ENCODE measurements at places on chromosomes 2 and 18.

DNA sequence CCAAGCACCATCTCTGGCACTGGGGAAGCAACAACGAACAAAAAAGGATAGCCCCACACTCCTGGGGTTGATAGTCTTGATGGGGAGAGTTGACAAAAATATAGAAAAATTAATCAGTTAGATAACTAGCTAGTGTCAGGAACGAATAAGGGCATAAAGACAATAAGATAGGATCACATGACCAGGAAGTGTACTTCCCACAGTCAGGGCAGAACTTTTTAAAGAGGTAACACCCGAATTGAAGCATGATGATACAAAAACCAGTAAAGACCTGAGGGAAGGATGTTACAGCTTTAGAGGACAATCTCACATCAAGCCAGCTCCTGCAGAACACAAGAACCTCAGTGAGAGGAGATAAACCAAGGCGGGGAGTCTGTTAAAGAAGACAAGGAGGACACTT is 295.4 kb upstream of the CRIM1 start:
- DNase-seq: no peak

- no peak for DNase-seq
These were observed 113.1 kb downstream of the GATA6 start for GRCh38 chr18:22282311-22283115.

- no peak for DNase-seq
These were observed 80.2 kb downstream of the EFEMP1 start for GRCh38 chr2:55843096-55843993.

GRCh38 chr18:61502472-61502871 is 169.2 kb downstream of the CDH20 start:
- peak; percentile 81 for DNase-seq

DNA sequence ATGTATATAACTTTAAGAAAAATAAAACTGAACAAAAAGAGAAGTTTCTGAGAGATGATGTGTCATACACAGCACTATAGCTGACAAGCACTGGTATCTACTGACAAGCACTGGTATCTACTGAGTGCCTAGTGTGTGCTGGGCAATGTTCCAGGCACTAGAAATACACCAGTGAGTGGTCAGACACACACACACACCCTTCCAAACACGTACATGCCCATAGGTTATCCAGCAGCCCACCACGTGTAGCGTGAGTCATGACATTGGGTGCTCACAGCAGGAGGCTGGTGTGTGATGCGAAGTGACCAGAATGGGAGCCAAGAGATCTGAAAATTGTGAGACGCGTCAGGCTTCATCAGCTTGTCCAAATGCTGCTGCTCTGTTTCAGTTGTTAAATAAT is 12.2 kb upstream of the GNAL start:
- no peak for DNase-seq

GRCh38 chr2:126253669-126254068 is 402.3 kb upstream of the GYPC start:
- peak; percentile 28 for DNase-seq

GRCh38 chr18:36680042-36680441 is 148.8 kb downstream of the TPGS2 start:
- DNase-seq: no peak

- DNase-seq: no peak
These were observed 150.5 kb upstream of the SMAD7 start for GRCh38 chr18:49101236-49101635.

- peak; percentile 86 for DNase-seq
These were observed 84.3 kb downstream of the PPP1R1C start for GRCh38 chr2:182069908-182070307.

DNA sequence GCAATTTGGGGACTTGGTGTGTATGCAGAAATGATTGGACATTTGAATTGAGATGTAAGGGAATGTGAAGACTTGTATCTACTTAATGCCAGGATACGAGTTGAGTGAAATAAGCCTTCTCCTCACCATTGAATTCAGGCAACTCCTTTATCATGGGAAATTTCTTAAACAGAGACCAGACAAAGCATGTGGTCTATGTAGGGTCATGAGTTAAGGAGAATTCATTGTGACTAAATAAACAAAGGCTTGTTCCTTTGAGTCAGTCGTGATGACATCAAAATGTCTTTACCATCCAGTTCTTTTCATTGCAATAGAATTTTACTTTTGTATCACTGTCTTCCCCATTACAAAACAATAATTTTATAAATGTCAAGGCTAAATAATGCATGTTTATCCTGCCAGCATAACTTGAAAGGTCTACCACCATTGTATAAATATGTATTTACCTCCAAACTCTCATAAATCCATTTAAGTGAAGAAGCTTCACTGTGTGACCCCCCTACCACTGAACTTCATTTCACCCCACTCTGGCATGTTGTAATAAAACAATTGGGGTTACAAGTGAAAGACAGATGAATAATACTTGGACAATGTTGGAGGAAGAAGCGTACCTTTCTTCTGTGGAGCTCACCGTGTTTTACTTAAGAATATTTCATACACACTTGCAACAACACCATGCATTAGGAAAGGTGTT is 149.4 kb downstream of the EPHA4 start:
- DNase-seq: no peak

DNA sequence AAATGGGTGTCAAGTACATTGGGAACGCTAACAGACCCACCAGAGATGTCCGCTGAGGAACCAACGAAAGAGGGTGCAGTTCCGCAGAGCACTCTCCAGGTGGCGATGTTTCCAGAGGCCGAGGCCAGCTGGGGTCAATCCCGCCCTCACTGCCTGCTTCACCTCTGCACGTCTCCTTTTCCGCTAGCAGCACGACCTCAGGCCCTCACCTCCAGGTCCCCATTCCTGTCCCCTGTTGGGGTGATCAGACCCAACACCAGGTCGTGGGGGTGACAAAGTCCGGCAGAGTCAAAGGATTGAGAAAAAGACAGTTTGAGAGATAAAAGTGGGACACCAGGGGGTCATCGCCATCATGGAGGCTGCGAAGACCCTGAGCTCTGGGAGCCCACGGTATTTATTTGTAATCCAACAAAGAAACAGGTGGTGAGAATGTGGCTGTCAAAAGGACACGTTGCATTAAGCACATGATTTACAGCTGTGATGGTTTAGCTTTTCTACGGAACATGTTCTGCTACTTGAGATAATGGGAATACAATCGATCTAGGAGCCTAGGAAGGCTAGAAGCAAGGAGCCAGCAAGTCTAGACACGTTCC is 27.3 kb downstream of the ZAP70 start:
- peak; percentile 61 for DNase-seq

GRCh38 chr2:27959496-27959895 is 69.0 kb downstream of the BABAM2 start:
- no peak for DNase-seq

DNA sequence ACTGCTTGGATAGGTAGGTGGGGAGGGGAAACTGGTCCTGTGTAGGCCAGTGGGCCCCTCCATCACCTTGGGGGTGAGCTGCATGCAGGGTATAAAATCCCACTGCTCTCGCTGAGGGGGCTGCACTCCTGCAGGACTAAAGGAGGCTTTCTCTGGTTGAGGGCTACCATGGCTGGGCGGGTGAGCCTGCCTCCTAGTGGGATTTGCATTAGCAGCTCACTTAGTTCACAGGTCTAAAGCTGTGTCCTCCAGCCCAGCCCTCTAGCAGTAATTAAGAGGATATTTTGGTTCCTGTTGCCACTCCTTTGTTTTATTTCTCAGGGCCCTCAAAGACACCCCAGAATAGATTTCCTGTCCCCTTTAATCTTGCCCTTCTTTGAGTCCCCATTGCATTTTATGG is 24.6 kb downstream of the TMEM127 start:
- DNase-seq: peak; percentile 22

DNA sequence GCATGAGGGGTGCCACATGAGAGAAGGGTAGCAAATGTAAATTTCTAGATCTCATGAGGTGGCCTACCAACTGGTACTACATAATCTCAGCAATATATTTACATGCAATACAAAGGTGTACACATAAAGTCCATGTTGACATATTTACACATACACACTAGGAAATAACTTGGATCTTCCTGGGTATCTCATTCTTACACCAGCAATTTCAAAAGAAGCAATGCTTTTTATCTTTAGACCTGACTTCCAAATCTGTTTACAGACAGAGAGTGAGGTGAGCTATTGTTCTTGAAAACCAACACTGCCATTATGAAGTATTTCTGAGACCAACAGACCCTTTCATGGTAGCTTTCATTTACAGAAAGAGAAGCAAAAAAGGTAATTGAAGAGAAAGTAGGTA is 184.2 kb downstream of the ERBB4 start:
- no peak for DNase-seq

DNA sequence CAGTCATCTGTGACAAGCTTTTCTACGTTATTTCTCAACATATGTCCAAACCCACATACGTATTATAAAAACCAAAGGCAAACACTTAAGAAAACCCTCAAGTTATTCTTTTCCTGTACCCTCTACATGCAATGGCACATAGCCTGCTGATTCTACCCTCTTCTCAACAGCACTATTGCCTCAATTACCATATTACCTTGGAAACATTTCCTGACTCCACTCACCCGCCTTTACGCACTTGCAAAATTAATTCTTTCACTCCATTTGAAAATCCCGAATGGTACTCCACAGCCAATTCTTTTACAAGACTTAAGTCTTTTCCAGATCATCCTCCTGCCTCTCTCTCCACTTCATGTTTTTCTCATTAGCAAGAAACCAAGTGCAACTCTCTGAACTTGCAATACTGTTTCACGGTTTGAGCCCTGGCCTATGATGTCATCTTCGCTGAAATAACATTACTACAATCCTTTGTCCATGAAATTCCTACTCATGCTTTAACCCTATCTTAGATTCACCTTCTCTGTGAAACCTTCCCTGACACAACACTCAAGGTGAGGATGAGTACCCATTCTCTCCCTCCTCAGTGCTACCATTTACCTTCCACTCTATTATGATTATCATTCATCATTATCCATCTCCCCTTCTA is 29.0 kb downstream of the SESTD1 start:
- DNase-seq: no peak

- DNase-seq: peak; percentile 34
These were observed 171.8 kb upstream of the KLF7 start for GRCh38 chr2:207337234-207338219.

DNA sequence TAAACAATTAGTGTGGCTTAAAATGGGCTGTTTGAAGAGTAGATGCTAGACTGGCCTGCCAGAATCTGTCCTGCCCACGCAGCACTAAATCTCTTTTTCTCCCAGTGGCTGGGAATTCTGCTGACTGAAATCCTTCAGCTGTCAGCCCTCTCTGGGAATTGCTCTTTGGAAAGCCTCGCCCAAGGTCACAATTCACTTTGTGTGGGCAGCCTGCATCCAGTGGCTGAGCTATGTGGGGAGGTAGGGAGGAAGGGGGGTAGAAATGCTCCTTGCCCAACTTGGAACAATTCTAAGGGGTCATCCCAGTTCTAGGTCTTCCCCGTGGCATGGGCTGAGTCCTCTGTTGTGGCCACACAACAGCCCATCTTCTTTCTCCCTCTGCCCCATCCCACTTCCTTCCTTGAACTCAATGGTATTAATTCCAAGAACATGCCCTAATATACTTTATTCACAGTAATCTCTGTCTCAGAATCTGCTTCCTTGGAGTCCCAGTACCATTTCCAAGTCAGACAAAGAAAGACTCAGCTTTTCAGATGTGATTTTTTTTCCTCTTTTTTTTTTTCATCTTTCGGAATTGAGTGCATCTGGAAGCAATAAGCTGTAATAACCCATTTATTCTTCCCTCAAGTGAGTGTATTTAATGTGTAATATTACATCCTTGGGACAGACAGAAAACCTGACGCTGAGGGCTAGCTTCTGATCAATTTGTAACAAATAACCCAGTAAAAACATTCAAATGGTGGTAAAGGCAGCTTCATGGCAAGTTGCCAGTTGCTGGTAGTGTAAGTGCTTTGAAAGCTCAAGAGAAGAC is 189.4 kb downstream of the GPD2 start:
- DNase-seq: no peak

DNA sequence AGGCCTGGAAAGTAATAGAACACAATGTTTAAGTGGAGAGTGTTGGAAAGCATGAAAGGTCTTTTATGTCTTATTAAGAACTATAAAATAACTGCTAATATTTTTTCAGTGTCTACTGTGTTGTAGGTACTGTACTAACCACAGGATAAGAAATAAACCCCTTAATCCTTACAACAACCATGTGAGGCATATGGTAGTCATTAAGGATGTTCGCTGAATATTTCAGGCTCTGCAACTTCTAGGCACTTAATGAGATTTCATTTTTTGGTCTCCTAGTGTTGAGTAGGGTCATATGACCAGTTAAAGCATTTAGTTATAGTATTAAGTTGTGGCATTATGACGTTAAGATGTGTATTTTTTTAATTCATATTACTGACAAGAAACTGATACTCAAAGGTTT is 346.6 kb upstream of the KCNH7 start:
- peak; percentile 97 for DNase-seq

DNA sequence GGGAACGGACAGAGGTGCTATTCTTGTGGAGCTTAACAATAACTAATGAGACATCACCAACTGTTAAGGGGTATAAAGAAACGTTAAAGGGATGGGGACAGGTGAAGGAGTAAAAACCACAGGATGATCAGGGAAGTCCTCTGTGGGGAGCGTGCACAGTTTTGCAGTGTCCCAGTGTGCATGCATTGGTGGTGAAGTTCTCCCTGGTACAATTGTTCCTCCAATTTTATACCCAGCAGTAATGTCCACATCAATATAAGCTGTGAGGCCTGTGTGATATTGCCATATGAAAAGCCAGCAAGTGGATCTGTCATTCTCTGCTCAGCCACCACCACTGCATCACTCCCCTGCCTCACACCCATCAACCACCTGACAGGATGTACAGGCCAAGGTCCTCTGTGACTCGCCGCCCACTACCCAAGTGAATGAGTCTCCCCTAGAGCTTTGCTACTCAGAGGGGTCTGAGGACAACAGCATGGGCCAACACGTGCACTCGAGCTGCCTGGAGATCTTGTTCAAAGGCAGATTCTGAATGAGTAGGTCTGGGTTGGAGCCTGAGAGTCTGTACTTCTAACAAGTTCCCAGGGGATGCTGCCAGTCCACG is 4.6 kb downstream of the MLPH start:
- DNase-seq: no peak

GRCh38 chr18:58541789-58542425 is 87.0 kb downstream of the ALPK2 start:
- peak; percentile 80 for DNase-seq

DNA sequence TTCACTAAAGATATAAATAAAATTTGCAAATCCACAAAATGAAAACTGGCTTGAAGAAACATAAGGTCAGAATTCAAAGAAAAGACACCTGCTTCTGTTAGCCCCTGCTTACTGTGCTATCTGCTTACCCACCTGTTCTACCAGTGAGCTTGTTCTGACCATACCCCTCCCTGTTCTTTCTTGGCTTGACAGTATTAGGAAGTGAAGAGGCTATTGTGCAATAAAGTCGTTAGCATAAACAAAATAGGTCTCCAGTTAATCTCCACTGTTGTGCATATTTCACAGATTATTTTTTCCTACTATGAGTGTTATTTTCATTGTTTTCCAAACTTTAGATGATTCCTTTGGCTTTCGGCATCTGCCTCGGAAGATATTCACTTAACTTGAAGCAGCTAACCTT is 322.1 kb downstream of the CCDC85A start:
- no peak for DNase-seq

GRCh38 chr2:118492335-118492734 is 355.1 kb downstream of the EN1 start:
- peak; percentile 33 for DNase-seq

GRCh38 chr2:88377641-88377991 is 74.9 kb downstream of the FOXI3 start:
- no peak for DNase-seq

GRCh38 chr2:226337941-226338600 is 461.5 kb downstream of the IRS1 start:
- peak; percentile 63 for DNase-seq

- DNase-seq: peak; percentile 86
These were observed 469.3 kb upstream of the MEX3C start for GRCh38 chr18:51666763-51667191.

GRCh38 chr18:79260510-79260909 is 135.2 kb upstream of the NFATC1 start:
- DNase-seq: no peak

Measured in NCI-H82 (cell line).